ENCODE measurements at places on chromosomes 5 and 9.

DNA sequence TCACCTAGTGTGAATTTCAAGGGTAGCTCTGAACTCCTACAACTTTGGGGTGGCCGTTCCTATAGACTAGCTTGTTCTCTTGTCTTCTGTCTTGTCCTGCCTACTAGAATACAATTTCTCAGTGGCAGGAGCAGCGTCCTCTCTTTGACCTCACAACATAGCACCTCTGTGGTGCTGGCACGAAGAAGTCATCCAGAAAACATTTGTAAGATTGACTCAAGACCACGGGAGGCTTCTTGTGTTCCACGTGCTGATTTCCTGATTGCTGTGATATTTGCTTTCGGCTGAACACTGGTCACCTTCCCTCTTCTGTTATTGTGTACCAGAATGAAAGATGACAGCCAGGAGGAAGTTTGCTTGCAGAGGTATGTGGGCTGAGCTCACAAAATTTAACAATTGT lies 27.0 kb downstream of the SLC1A1 start:
- no peak for DNase-seq

DNA sequence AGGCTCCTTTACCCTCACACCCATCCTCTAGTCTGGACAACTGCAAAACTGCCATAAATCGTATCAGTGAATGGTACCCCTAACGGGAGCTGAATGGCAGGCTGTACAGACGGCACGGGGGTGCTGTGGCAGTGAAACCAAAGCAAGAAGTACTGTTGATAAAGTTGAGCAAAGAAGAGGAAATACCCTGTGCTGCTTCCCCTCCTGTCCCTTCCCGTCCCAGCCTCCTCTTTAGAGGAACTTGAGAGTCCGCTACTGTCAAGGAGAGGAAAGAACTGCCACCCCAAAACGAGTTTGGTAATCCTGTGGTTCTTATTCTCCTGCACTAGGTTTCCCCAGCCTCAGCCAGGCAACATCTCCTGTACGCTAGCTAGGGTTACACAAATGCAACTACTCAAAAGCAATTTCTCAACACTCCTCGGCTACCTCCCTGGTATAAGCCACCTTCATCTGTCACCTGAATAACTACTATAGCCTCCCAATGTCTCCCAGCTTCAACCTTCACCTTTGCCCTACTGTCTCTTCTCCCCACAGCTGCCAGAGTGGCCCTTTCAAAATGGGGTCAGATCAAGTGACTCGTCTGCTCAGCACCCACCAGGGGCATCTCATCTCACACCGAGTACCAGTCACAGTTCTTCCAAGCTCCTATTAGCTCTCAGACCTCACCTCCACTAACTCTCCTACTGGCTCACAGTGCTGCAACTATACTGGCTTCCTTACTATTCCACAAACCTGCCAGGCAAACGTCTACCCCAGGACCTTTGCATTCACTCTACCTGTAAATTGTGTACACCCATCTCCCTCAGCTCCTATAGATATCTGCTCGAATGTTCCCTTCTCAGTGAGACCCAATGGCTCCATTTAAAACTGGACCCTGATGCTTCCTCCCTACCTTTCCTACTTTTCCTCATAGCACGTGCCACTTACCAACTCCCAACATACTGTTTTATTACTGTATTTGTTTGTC lies 4.1 kb downstream of the GLRX start:
- no peak for DNase-seq

- DNase-seq = no peak
These were observed 80.0 kb upstream of the PTGER4 start for GRCh38 chr5:40599676-40600075.

DNA sequence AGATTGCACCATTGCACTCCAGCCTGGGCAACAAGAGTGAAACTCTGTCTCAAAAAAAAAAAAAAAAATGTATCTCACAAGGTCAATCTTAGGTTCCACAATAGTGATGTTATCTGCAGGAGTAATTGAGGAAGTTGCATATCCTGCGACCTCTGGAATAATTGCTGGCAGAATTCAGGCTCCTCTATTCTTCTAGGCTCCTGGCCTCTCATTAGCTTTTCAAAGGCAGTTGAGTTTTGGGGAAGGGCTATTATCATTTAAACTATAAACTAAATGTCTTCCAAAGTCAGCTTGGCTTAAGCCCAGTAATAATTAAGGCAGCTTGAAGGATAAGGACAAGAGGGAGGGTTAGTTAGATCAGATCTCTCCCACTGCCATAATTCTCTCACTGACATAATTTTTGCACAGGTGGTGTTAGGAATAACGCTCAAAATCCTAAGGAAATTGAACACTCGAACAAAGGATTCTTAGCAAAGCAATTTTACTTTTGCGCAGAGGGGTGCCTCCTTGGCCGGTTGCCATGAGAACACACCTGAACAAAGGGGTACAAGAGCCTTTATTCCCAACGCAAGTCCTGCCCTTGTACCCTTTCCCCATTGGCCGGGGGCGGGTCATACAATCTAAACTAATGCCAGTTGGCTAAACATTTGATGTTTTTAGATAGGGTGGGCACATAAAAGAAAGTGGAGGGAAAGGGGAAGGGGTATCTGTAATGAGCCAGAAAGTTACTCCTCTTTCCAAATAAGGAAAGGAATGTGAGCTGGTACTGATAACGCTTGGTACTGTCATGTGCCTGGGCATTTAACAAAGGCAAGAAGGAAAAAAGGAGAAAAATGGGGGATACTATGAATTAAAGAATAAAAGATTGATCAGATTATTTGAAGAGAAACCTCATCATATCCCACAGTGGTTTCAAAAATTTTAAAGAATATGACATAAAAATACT lies 106.4 kb upstream of the CCNG1 start:
- no peak for DNase-seq

- DNase-seq = no peak
These were observed 9.8 kb downstream of the PIK3R1 start for GRCh38 chr5:68225188-68225910.

- no peak for DNase-seq
These were observed 502.8 kb downstream of the LRRC70 start for GRCh38 chr5:63081402-63081801.

DNA sequence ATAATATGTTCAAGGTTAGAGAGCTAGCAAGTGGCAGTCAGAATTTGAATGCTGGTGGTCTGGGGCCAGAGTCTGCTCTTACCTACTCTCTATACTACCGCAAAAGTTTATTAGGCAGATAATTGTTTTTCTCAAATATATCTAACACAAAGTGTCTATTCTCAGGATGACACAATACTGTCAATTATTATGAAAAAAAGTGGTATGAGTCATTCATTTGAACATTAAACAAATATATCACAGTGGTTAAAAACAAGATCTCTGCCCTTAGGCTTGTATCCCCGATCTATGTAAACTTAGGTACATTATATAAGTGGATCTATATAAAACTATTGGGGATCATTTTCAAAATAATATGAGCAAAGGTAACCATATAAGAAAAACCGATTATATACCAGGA lies 354.9 kb downstream of the CETN3 start:
- no peak for DNase-seq

- DNase-seq = no peak
These were observed 26.4 kb downstream of the PTPN3 start for GRCh38 chr9:109471475-109472393.

- no peak for DNase-seq
These were observed 277.4 kb downstream of the AOPEP start for GRCh38 chr9:95003689-95004410.

DNA sequence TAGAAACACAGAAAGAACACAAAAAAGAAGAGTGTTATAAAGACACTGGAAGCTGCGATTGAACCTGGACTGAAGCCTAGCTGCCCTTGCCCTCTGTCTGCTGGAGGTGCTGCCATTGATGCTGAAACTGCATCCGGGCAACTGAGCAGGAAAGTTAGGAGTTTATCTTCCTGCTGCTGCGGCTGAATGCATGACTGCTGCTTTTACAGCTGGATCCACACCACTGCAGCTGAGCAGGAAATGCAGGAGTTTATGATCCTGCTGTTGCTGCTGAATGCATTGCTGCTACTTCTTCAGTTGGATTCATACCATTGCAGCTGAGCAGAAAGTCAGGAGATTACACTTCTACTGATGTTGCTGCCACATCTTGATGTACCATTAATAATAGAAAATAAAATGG lies 21.8 kb upstream of the JAKMIP2 start:
- no peak for DNase-seq

DNA sequence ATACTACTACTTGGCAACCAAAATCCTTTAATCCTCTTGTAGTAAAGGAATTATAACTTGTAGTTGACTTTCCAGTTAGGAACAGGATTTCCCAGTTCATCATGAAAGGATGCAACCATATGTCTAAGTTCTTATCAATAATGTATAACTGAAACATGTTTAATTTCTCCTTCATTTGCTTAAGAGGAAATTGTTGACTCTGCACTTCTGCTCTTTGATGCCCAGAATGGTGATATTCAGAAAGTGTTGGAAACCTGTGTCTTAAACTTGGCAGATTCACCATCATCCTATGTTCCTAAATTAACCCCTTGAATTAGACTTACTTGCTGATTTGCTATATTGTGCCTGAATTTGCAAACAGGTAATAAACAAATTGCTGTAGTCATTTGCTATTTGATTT lies 201.5 kb downstream of the PTPRD start:
- DNase-seq = no peak
